Endothelial cell (in vitro differentiated cells): ENCODE measurements at places on chromosomes 5 and 9. TPM values are rescaled to one million over a fixed set of nuclear protein-coding genes. Genes with fewer than 3 reads are reported as not detected.

ORM2 gene
- not detected for total RNA-seq

AQP7 gene
- 0.64 TPM for total RNA-seq

DNA sequence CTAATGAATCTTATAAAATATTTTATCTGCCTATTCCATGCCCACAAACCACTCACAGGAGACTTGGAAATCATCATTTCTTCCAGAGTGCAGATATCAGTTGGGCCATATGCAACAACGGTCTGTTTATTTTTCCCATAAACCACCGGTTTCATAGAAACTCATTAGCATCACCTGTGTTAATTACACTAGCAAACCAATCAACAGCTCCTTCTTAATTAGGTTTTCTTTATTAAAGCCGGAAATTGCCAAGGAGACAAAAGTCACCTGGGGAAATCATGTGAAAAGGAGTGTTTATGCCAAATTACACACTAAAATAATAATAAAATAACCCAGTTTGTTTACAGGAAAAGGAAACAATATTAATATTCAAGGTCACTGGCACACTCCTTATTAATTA is 129.6 kb downstream of the EBF1 start:
- H3K4me1 ChIP-seq = peaks cover 3% of the 10 kb centered on the region
- DNase-seq = no peak
- peaks cover 1% of the 10 kb centered on the region for H3K27me3 ChIP-seq
- H3K36me3 ChIP-seq = no peaks in the 10 kb centered on the region
- no peak overlapping the region for H3K4me3 ChIP-seq

GARIN3 gene
- not detected for total RNA-seq

PCDHGA12 gene
- total RNA-seq = 3.8 TPM

UNC13B gene
- total RNA-seq = 39.9 TPM

- H3K36me3 ChIP-seq = no peaks in the 10 kb centered on the region
- no peak overlapping the region for H3K4me3 ChIP-seq
- H3K27ac ChIP-seq = no peak overlapping the region
These were observed 77.5 kb downstream of the SLC1A3 start for GRCh38 chr5:36683821-36684434.

GRCh38 chr5:96125231-96125891 is 163.7 kb upstream of the ELL2 start:
- no peaks in the 10 kb centered on the region for H3K36me3 ChIP-seq
- no peak for DNase-seq
- peak overlapping the region; percentile 44 for H3K27ac ChIP-seq
- peaks cover 25% of the 10 kb centered on the region for H3K4me1 ChIP-seq
- H3K4me3 ChIP-seq = no peak overlapping the region

DNA sequence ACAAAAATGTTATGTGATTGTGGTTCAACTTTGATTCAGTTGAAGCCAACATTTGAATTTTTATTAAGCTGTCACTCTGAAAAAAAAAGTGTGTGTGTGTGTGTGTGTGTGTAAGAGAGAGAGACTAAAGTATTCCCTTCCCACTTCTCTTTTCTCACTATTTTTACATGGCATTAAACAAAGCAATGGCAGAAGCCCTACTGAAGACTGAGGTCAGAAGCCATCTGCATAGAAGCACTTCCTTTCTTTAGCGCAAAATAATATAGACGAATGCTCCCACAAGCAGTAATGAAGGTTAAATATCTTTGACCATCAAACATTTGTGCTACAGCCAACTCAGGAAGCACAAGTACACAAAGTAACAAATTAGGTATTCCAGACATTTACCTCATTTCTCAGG is 540.5 kb downstream of the KCTD16 start:
- no peak overlapping the region for H3K4me3 ChIP-seq
- H3K4me1 ChIP-seq = no peaks in the 10 kb centered on the region
- no peaks in the 10 kb centered on the region for H3K36me3 ChIP-seq
- H3K27me3 ChIP-seq = no peaks in the 10 kb centered on the region
- H3K27ac ChIP-seq = no peak overlapping the region

- H3K4me1 ChIP-seq = peaks cover 2% of the 10 kb centered on the region
- no peak for DNase-seq
- no peak overlapping the region for H3K4me3 ChIP-seq
These were observed 668.7 kb downstream of the CDH18 start for GRCh38 chr5:19319252-19319651.

DNA sequence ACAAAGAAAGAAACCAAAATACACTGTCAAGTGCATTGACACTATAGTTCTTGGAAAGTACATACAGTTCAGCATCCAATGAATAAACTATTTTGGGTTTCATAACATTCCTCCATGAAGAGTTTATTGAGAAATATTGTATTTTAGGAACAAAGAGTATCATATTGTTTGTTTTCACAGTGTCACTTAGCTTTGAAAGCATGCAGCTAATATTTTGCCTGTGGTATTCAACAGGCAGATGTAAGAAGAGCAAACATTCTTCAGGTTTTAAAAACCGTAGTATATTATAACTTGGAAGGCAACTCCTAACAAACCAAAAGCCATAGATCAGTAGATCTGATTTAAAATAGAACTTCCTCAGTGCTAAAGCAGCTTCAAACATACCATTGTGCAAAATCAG is 4.5 kb downstream of the PRELID2 start:
- H3K27me3 ChIP-seq = peaks cover 2% of the 10 kb centered on the region
- H3K4me3 ChIP-seq = no peak overlapping the region
- DNase-seq = no peak
- H3K36me3 ChIP-seq = no peaks in the 10 kb centered on the region
- no peaks in the 10 kb centered on the region for H3K4me1 ChIP-seq
- H3K27ac ChIP-seq = no peak overlapping the region

DNA sequence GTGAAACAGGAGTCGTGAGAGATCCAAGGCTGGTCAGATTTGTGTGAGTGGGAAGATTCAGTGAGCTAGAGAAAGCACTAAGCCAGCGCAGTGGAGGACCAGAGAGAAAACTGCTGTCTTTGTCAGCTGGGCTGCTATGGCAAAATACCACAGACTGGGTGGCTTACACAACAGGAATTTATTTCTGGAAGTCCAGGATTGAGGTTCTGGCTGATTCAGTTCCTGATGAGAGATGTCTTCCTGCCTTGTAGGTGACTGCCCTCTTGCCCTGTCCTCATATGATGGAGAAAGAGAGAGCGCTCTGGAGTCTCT is 24.2 kb upstream of the ANKRD33B start:
- peak overlapping the region; percentile 27 for H3K27ac ChIP-seq
- H3K4me3 ChIP-seq = no peak overlapping the region
- H3K36me3 ChIP-seq = no peaks in the 10 kb centered on the region

ENTPD2 gene
- 55.6 TPM for total RNA-seq

- H3K4me1 ChIP-seq = peaks cover 6% of the 10 kb centered on the region
- H3K27me3 ChIP-seq = no peaks in the 10 kb centered on the region
- no peak for DNase-seq
- no peaks in the 10 kb centered on the region for H3K36me3 ChIP-seq
- no peak overlapping the region for H3K27ac ChIP-seq
These were observed 30.6 kb downstream of the BAAT start for GRCh38 chr9:101354143-101354764.

- H3K4me3 ChIP-seq = no peak overlapping the region
- DNase-seq = no peak
- no peaks in the 10 kb centered on the region for H3K27me3 ChIP-seq
- no peaks in the 10 kb centered on the region for H3K36me3 ChIP-seq
- H3K4me1 ChIP-seq = no peaks in the 10 kb centered on the region
These were observed 166.9 kb downstream of the DMRT2 start for GRCh38 chr9:1217076-1217475.

DNA sequence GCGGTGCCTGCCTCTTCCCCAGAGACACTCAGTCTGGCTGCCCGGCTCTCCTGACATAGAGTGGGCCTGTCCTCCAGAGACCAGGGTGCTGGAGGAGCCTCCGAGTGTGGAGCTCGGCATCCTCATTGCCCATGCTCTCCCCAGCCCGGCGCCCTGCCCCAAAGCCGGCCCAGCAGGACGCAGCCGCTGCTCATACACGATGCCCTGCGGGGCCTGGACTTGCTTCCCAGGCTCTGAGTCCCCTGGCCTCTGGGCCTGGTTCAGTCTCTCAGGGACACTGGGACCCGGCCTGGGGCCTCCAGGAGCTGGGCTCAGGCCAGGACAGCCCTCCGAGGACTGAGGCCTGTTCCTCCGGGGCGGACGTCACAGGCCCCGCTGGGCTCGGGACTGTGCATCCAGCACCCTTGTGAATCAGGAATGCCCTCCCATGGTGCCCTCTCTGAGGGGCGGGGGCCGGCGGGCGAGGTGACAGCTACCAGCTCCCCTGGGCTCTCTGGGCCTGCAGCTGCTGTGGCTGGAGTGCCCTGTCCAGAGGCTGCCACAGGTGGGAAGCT is 23.2 kb downstream of the TPPP start:
- DNase-seq = no peak
- no peaks in the 10 kb centered on the region for H3K4me1 ChIP-seq
- peaks cover 15% of the 10 kb centered on the region for H3K27me3 ChIP-seq
- no peak overlapping the region for H3K4me3 ChIP-seq
- no peak overlapping the region for H3K27ac ChIP-seq

DNA sequence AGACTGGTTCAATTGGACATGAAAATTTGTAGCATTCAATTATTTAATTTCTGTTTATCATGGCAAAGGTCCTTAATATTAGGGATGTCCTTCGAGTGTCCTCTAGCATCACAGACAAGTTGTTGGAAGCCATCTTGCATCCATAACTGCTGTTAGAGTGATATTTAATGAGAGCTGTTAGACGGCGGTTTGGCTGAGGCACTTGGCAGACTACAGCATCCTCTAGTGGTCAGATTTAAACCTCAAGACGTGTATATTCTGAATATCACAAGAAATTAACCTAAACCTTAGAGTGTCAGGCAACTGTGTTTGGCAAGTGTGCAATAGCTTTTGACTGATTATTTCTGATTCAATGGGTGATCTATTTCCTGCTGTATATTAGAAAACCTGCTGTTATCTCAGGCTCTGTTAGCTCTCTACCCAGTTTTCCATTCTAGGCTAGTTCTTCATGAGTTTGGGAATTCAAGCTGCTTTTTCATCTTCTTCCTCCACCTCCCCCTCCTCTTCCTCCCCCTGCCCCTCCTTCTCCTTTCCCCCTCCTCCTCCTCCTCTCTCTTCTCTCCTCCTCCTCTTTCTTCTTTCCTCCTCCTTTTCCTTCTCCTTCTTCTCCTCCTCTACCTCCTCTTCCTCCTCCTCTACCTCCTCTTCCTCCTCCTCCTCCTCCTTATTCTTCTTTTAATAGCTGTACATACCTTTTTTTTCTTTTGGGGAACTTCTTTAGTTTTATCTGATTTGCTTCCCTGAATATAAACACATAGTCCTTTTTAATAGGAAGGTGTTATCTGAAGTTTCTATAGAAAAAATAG is 8.6 kb downstream of the SPINK1 start:
- H3K27ac ChIP-seq = no peak overlapping the region
- H3K4me3 ChIP-seq = no peak overlapping the region
- no peaks in the 10 kb centered on the region for H3K4me1 ChIP-seq

DNA sequence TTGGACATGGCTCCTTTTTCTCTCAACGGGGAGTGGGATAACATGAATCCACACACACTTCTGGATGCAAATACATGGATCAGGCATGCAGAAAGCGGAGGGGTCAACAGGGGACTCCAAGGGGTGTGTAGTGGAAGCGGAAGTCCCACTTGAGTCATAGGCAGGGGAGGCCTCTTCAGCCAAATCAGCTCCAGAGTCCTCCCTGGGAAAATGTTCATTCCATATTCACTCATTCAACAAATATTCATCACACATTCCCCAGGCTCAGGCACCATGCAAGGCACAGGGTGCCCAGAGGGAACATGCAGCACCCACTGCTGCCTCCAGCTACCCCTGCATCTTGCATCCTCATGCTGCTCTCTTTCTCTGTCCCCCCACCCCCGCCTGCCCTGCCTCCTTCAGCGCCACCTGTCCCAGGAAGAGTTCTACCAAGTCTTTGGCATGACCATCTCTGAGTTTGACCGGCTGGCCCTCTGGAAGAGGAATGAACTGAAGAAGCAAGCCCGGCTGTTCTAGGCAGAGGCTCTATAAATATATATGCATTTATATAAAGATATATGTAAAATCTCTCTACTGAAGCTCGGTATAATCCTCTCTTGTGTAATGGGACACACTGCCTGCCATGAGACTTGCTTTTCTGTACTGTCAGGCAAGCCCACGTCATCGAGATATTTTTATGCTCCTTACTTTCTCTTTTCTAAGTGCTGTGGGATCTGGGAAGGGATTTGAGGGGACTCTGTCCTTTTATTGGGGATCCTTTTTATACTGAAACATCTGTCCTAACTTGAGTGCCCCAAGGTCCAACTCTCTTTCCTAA is 13.6 kb upstream of the AFAP1L1 start:
- no peak overlapping the region for H3K4me3 ChIP-seq
- peaks cover 3% of the 10 kb centered on the region for H3K27me3 ChIP-seq
- H3K27ac ChIP-seq = no peak overlapping the region
- H3K4me1 ChIP-seq = no peaks in the 10 kb centered on the region
- H3K36me3 ChIP-seq = no peaks in the 10 kb centered on the region

- peaks cover 9% of the 10 kb centered on the region for H3K4me1 ChIP-seq
- H3K4me3 ChIP-seq = peak overlapping the region; percentile 96
- peaks cover 1% of the 10 kb centered on the region for H3K27me3 ChIP-seq
- H3K36me3 ChIP-seq = no peaks in the 10 kb centered on the region
These were observed 661 bp upstream of the SLC25A51 start for GRCh38 chr9:37904445-37905130.
